ENCODE measurements at places on chromosomes 16 and 17. TPM values are rescaled to one million over a fixed set of nuclear protein-coding genes. Genes with fewer than 3 reads are reported as not detected.
A peak's percentile ranks its signal among the peaks of the same experiment; 100 is the strongest.

The SLFN12L gene
- total RNA-seq, result 0.31 TPM

GRCh38 chr17:49341356-49341755 is 20.7 kb downstream of the ZNF652 start:
- DNase-seq, result no peak

The WFDC1 gene
- not detected for total RNA-seq

- no peak for DNase-seq
Observed at GRCh38 chr16:79943736-79944135, 343.2 kb upstream of the MAF start.

DNA sequence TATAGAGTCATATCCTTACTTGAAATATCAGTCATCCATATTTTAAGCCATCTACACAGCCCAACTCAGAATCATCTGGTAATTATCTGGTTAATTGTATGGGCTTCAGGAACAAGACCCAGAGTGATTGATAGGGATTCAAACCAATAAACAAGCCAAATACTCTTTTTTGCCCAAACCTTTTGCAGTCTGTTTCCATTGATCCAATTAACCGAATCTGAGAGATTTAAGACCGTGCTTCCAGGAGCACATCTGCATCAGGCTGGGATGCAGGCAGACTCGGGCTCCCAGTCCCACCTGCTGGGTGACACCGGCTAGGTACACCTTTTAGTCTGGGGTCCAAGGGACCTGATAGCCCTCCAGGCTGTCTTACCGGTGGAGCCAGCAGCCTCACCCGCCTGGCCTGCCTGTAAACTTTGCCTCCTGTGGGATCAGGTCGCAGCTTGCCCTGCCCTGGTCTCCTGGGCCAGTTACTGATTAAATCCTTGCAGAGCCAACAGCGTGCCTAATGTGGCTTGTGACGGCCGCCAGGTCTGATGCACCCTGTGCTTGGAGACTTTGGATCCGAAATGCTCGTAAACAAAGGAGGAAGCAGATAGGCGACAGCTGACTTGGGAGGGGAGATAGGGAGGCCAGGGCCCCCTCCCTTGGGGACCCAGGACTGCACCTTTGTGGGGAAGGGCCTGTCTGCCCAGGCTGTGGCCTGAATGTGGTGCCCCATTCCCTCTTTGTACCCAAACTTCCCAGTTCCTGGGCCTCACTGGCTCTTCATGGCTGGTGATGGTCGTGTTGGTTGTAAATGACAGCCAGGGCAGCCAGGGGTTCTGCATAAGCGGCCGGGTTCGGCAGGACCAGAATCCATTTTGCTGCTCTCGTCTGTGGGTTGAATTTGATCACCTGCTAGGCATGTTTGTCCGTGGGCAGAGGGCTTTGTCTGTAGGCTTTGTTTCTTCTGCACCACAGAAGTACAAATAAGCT is 3.8 kb downstream of the CMIP start:
- no peak for DNase-seq

The CRLF3 gene
- 9.7 TPM for total RNA-seq

- no peak for DNase-seq
Observed at GRCh38 chr16:86971251-86971650, 345.9 kb downstream of the C16orf95 start.

GRCh38 chr16:8554881-8555280 is 35.4 kb downstream of the TMEM114 start:
- DNase-seq, result no peak

- DNase-seq, result no peak
Observed at GRCh38 chr16:85654251-85655095, 34.3 kb downstream of the GINS2 start.

The CLDN7 gene
- total RNA-seq, result not detected

The CLDN6 gene
- 2.0 TPM for total RNA-seq

GRCh38 chr17:31558748-31559583 is 167.5 kb downstream of the RAB11FIP4 start:
- peak; percentile 71 for DNase-seq

The CHMP6 gene
- 21.4 TPM for total RNA-seq

DNA sequence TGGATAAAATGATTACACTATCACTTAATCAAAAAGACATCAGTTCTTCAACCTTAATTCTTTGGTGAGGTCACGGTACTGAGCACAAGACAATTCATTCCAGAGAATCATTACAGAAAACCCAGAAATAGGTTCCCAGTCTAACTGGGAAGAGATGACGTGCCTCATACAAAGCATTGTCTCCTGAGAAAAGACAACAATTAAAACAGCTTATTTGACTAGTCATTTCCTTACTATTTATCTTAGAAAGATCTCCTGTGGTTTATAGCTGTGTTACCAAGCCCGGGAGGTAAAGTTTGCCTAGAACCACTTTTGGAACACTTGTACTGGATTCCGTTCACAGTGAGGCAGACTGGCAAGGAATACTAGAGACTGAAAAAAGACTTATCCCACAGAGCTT is 5.1 kb downstream of the PHF12 start:
- no peak for DNase-seq

DNA sequence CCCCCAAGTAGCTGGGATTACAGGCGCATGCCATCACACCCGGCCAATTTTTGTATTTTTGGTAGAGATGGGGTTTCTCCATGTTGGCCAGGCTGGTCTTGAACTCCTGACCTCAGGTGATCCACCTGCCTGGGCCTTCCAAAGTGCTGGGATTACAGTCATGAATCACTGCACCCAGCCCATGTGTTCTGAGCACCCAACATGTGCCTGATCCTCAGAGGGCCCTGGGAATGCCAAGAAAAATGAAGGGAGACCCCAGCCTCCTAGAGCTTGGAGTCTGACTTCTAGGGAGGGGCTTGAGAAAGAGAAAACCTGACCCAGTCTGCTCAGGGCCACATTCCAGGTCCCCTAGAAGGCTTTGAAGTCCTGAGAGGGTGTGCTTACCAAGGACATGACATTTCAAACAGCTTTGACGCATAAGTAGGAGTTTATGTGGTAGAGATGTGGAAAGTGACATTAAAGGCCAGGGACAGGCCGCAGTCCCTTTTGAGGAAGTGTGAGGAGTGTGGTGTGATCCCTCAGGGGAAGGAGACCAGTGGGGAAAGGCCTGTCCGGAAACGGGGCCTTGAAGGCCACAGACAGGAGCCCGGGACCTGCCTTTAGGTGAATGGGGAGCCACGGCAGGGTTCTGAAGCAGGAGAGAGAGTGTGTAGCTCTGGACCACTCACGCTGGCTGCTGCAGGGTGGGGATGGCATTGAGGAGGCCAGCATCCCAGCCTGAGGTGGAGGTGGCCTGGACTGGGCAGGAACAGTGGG is 1.1 kb upstream of the CCL22 start:
- no peak for DNase-seq

GRCh38 chr16:86497551-86498021 is 12.7 kb upstream of the FOXF1 start:
- no peak for DNase-seq

DNA sequence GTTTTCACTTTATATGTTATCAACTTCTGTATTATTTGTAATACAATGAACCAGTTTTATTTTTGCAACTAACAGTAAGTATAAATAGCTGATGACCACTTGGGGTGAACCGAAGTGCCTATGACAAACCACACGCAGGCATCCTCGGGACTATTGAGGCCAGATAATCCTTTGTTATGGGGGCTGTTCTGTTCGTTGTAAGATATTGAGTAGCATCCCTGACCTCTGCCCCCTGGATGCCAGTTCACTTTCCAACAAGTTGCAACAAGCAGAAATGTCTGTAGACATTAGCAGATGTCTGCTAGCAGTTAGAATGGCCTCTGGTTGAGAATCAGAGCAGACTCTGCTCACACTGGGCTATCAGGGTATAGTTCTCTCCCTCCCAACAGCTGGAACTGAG is 277.0 kb downstream of the WWOX start:
- DNase-seq, result no peak

DNA sequence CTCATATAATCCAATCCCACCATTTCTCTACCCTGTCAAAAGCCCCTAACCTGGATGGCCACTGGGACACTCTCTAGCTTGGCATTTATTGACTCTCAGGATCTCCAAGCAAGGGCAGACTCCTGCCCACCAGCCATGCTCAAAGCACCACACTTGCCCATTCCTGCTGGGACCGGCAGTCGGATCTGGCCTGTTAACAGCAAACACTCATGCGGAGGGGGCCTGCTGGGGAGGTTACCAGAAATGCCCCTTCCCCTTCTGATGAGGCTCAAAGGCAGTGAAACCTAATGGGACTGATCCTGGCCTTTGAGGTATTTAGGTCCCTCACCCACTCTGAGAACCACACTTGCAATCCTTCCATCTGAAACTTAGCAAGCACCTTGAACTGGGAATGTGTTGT is 6.5 kb upstream of the CCL1 start:
- no peak for DNase-seq

The HSD11B2 gene
- 0.10 TPM for total RNA-seq

The TCAP gene
- total RNA-seq, result not detected

- no peak for DNase-seq
Observed at GRCh38 chr17:75843577-75844529, at the start of gene UNC13D. Gene UNC13D, minus strand, starts transcription at chr17:75844404. Its CDS starts 67 bp downstream, at chr17:75844337.

DNA sequence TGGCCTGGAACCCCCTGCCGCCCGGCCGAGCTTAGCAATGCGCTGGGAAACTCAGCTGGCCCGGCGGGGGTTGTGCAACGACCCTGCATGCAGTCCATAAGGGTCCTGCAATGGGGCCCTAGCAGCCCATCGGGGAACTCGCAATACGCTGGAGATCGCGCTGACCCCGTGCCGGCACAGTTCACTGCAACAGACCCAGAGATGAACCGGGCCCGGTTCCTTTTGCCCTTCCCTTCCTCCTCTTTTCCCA is 375 bp downstream of the SLC25A11 start:
- DNase-seq, result no peak

DNA sequence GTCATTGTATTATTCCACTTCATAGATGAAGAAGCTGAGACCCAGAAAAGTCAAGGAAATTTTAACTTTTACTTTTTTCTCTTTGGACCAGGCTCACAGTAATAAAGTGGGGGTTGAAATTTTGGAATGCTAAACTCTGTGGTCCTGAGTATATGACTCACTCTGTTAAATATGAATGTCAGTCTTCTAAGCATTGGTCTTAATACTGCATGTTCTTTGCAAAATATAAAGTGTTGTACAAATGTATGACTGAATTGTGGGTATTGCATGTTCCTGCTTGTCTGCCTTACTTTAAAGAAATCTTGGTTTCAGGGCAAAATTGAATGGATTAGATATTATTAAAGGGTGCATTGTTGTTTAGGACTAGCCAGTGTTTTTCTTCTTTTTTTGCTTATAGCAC is 950.8 kb upstream of the GOT2 start:
- no peak for DNase-seq

The GFOD2 gene
- total RNA-seq, result 11.5 TPM

DNA sequence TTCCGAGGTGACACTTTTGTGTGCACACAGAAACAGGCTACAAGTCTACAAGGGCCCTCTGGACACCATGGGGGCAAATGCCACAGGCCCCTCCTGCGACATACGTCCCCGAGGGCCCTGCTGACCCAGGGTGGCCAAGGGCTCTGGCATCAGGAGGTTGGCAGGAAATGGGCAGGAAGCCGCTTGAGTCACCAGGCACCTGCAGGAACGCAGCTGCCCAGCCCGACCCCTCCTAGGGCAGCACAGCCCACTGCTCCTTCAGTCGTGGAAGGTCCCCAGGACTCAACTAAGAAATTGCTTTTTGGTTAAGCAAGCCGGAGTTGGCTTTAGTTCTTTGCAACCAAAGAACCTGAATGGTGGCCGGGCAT is 8.1 kb downstream of the CORO7 start:
- DNase-seq, result no peak

- no peak for DNase-seq
Observed at GRCh38 chr16:4208341-4208751, 33.5 kb downstream of the SRL start.

DNA sequence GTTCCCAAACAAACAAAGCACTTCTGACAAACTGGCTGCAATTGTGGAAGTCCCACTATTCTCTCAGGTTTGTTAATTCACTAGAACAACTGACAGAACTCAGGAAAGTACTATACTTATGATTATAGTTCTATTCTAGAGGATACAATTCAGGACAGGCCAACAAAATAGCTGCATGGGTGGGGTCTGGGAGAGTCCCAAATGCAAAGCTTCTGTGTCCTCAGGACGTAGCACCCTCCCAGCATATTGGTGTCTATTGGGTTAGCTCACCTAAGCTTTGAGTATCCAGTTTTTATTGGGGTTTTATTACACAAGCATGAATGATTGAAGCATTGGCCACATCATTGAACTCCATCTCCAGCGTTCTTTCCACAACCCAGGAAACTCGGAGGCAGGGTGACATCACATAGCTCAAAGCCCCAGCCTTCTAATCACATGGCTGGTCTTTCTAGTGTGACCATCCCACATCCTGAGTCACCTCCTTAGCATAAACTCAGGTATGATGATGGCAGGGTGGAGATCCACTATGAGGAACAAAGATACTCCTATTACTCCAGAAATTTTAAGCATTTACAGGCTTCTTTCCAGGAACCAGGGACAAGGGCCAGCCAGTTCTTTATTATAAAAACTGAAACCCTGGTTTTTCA is 43.9 kb upstream of the CCNF start:
- peak; percentile 35 for DNase-seq
